ENCODE measurements at places on chromosomes 13 and 19.
A peak's percentile ranks its signal among the peaks of the same experiment; 100 is the strongest.

DNA sequence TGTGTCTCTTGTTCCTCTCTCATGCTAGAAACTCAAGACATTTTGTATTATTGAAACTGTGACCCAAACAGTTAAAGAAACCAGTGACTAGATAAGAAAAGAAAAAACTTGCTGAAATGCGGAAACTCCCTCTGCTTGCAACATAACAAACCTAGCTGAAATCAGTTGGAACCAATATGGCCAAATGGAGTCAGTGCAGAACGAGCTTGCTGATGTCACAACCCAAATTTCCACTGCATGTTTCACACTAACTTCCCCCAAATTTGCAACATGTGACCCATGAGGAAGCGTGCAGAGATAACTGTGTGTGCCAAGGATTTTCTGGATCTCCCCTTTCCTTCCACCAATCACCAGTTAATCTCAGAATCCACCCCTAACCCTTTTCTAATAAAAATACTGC, 208.0 kb downstream of the DLEU7 start:
- no peak for DNase-seq

DNA sequence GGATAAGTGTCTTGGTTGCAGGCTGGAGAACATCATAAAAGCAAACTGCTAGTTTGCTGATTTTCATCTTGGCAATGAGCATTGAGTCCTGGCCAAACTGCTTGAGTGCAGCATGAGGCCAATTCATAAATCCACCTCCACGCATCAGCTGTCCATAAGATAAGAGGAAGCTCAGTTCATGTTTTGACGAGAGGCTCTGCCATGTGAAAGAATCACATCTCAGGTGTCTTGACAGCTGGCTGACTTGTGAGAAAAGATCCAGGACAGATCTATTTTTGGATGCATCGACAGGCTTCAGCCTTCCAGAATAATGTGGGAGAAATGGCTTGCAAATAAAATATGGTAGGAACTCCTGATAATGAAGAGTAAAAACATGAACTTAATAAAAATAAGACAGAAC, 5.4 kb upstream of the ZNF682 start:
- DNase-seq, result no peak

- DNase-seq, result no peak
These were observed 19.2 kb downstream of the MAB21L1 start for GRCh38 chr13:35457258-35457657.

DNA sequence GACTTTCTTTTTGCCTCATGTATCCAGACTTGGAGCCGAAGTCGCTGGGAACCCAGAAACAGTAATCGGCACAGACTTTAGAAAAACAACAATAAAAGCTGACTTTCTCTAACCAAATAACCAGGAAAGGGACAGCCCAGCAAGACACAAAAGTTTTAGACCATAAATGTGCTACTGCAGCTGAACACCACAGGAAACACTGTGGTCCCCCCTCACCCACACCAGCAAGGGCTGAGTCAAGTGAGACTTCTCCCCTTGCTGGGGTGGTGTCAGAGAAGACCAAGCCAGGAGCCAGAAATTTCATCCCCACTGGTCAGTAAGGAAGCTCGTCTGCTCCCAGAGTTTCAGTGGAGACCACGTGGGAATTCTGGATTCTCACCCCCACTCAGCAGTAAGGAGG, 70.6 kb downstream of the ESD start:
- no peak for DNase-seq

GRCh38 chr19:17370026-17370587, 7.0 kb downstream of the PLVAP start:
- no peak for DNase-seq

DNA sequence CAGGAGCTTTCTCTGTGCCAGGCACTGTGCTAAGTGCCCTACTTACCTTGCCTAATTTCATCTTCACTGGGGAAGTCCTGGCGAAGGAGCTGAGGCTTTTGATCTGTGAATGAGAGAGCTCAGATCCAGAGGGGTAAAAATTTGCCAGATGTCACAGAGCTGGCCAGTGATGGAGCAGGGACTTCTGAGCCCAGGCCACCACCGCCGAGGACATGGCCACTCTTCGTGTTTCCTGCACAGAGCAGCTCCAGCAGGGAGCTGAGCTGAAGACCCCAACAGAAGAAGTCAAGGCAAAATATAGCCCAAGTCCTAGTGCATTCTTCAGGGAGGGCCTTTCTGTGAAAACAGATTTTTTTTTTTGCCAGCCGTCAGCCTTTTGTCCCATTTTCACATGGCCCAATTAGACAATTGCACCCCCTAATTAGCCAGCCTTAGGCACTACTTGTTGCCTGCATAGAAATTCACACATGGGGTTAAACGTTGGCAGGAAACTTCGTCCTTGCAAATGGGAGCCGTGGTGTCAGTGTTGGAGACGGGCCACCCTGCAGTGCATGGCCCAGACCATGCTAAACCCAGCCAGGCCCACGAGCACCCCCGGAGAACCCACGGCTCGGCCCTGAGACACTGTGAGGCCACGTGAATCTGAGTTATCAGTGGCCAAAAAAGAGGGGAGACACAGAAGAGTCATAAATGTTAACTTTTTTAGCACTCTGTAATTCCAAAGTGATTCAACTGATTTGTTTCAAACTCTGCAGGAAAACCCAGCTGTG, 7.8 kb downstream of the ZNF536 start:
- no peak for DNase-seq

GRCh38 chr13:59710416-59710815, 453.3 kb downstream of the DIAPH3 start:
- DNase-seq, result no peak

GRCh38 chr19:51861870-51862622, 25.7 kb downstream of the ZNF577 start:
- DNase-seq, result no peak

DNA sequence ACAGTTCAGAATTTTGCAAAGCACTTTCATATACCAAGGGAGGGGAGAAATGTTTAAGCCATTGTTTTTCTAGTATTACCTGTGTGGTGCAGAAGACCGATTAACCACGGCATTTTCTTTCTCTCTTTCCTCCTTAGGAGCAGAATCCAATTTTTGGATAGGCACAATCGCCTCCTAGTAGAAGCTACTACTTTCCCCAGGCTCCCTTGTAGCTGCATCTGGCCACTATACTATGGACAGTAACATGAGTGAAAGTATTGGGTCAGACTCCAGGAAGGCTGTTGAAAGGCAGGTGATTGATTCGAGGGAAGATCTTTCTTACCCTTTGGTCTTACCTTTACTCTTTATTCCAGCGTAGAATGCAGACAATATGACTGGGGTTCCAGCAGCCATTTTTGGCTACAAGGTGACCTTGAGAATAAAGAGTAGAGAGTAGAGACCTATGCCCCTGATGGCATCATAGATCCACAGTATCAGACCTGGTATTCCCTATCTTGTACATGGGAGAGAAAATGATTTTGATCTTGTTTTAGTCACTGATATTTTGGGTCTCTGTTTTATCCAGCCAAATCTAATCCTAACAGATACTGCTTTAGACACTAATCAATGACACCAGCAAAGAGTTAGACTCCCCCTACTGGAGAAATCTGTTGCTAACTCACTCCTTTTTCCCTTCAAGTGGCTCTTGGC, 77.0 kb downstream of the LRRC63 start:
- DNase-seq, result peak; percentile 18

GRCh38 chr13:54226876-54227275, 1198.3 kb downstream of the OLFM4 start:
- no peak for DNase-seq
